CD4-positive, alpha-beta T cell treated with Interleukin-6 at 100 ng/mL for 8 hours (primary cell): ENCODE measurements at places on chromosomes 11 and 22.
A peak's percentile ranks its signal among the peaks of the same experiment; 100 is the strongest.

- DNase-seq: no peak
Observed at GRCh38 chr11:69869311-69869939, 50.2 kb upstream of the FGF3 start.

- DNase-seq: peak; percentile 62
Observed at GRCh38 chr22:39960791-39961746, 872 bp downstream of the TMA7B start.

- no peak for DNase-seq
Observed at GRCh38 chr11:76075716-76076115, 130.6 kb downstream of the WNT11 start.

- no peak for DNase-seq
Observed at GRCh38 chr22:40312050-40312449, 34.2 kb upstream of the ADSL start.

DNA sequence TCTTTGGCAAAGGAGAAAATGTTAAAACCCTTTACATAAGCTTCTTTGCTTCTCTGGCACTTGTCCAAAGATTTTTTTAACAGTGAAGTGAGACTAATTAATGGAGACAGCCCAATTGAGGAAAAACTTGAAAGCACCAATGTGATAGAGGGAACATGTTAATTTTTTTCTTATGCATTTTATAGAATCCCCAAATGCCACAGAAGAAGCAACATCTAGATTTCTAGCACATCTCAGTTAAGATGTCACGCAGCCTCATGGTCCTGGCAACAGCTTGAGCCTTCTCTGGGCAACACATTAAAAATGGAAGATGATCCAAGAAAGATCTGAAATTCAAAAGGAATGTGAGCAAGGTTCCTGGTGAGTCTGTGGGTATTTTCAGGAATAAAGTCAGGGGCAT is 48.5 kb downstream of the PACSIN2 start:
- no peak for DNase-seq

DNA sequence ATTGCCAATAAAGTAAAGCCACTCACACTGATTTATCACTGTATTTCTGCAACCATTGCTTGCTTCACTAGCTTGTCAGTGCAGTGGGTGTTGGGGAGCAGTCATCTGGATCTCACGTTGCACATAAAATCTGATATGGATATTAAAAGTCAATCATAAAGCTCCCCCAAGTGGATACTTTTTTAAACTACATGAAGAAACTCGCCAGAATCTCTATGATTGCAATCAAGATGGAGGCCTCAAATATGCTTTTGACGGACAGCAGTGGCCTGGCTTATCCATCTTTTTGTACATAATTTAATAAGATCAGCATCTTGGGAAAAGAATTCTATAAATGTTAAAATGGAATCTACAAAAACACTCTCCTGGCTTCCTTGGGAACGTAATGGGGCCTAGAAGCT is 137.7 kb downstream of the WT1 start:
- no peak for DNase-seq

DNA sequence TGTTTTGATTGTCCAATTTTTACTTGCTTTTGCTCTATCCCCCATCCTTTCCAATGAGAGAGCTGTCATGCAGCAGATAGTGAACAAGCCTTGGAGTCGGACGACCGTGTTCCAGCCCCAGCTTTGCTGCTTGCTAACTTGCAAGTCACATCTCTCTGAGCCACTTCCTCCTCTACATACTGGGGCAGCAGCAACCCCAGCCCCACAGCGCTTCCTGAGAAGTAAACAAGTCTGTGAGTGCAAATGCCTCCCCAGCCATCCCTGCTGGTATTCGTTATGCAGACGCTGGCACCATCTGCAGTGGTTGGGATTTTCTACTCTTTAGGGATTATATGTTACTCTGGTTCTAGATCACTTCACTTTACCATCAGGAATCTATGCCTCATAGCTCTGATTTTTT is 35.0 kb downstream of the TPBGL start:
- peak; percentile 92 for DNase-seq

GRCh38 chr11:115623021-115623451 is 118.8 kb upstream of the CADM1 start:
- no peak for DNase-seq
